ENCODE measurements at places on chromosomes 6 and 20.

GRCh38 chr6:33008944-33009861 lies at the start of gene HLA-DOA:
HLA-DOA (minus strand) TSS chr6:33009591.
- no peak for DNase-seq

- no peak for DNase-seq
These were observed 4.2 kb downstream of the GABRR2 start for GRCh38 chr6:89310929-89311328.

DNA sequence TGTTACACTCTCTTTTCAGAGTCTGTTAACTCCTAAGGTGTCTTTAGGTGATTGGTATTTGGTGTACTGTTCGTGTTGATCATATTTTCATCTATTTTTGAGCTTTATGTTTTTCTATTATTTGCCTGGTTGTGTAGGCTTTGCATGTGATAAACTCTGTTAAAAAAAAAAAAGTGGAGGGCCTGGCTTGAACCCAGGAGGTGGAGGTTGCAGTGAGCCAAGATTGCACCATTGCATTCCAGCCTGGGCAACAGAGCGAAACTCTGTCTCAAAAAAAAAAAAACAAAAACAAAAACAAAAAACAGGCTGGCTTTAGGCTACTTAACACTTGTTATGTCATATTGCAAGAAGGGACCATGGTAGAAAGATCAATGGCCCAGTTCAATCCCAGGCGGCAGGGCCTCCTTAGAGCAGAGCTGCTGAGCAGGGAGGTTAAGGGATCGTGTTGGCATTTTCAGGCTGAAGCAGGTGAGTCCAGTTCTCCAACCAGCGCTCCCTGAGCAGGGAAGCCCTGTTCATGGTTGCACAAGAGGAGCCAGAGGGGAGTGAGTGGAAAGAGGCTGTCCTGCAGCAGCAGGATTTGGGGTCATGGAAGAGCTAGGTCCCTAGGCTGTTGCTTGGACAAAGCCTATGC lies 8.5 kb downstream of the PYGB start:
- DNase-seq = no peak

DNA sequence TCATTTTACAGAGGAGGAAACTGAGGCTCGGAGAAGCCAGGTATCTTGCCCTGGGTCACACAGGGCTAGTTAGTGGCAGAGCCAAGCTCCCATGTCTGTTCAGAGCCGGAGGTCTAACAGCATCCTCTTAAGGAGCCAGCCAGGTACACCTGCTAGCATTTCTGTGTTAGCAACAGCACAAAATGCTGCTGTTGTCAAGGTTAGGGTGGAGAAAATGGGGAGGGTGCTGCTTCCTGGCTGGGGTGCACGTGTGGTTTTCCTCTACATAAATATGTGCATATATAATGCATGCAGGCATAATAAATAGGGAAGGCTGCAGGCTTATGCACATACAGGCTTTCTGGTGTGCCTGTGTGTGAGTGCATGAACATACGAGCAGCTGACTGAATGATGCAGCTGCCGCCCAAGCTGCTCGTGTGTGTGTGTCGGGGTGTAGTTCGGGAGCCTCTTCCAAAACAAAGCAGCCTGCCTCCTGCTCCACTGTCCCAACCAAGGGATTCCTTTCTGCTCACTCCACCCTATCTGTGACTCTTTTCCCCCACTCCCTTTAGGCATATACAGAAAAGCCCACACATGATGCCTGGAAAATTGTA lies 86.6 kb downstream of the CD40 start:
- no peak for DNase-seq

- DNase-seq = no peak
These were observed 112.1 kb downstream of the ASXL1 start for GRCh38 chr20:32470025-32470861.

DNA sequence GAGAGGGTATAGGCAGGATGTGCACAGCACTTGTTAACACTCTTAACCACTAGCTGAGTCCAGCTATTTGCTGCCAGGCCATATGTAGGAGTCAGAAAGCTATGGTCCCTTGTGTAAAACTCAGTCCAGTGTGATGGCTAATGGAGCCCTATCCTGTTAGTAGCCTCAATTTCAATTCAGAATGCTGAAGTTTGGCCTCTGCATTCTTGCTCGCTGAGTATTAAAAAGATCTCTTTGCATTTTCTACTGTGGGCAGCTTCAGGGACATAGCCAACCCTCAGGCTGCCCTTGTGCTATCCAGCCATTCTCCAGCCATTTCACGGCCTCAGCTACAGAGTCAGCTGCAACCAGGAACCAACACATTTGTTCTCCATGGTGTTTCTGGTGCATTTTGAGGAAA lies 92.5 kb downstream of the SPTLC3 start:
- DNase-seq = no peak

DNA sequence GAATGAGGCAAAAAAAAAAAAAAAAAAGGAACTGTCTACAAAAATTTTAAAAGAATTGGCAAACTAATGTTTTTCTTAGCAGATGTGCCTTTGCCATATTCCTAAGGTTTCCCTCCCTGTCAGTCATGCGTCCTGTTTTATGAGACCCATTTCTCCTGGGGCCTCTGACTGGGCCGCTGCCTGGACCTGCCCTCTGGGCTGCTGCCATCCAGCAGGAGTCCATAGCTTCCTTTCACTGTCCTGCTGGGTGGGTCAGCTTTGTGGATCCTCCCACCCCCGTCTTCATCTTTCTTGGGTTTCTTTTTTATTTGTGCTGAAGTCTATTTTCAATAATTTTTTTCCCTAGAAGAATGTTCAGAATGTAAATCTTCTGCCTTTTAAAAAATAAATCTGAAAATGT lies 110.8 kb upstream of the SCP2D1 start:
- no peak for DNase-seq

DNA sequence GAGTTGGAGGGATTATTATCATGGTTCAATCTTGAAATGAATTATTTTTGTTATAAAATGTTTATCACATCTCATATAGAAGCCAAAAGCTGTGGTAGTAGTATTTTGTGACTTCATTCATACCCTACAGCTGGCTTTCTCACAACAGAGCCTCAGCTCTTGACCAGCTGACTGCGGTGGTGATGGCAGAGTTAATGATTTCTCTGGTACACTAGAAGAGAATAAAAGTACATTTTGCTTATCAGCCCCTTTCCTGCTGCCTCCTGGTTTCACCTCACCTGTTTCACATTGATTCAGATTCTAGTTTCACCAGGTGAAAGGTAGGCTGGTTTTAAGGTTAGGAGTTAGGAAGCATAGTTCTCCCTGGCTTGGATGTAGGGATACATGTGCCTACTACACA lies 55.7 kb downstream of the AFG1L start:
- DNase-seq = no peak

GRCh38 chr6:34671801-34672656 lies 24.5 kb downstream of the ILRUN start:
- peak; percentile 94 for DNase-seq

GRCh38 chr6:42304053-42304712 lies 86.5 kb upstream of the MRPS10 start:
- DNase-seq = no peak

DNA sequence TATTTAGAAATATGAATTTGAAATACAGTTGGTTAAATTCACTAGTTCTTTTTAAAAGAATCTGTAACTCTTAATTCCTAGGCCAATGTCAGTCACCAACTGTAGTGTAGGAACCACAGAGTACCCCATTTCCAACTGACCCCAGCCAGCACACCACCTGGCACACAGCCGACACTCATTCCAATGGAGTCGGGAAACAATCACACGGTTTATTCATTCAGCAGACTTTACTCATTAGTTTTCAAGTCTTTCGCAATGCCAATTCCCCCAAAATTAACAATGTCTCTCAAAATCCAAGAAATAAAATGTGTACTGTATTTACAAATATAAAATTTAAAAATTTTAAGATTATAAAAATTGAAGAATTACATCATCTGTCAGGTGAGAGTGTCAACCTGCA lies 13.5 kb downstream of the ARG1 start:
- no peak for DNase-seq

DNA sequence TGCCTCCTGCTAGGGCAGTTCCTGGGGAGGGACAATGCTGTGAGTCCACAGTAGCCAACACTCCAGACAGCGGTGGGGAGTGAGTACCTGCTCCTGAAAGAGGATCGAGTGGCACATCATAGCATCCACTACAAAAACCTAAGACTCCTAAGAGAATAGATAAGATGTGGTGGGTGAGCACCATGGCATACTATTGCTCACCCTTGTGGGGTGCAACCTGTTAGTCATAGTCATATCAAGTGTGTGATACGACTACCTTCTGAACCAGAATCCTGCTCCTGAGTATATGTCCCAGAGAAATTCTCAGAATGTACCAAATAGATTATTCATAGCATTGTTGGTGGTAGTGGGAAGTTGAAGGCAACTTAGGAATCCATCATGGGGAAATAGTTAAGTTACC lies 62.7 kb upstream of the GLP1R start:
- DNase-seq = no peak

DNA sequence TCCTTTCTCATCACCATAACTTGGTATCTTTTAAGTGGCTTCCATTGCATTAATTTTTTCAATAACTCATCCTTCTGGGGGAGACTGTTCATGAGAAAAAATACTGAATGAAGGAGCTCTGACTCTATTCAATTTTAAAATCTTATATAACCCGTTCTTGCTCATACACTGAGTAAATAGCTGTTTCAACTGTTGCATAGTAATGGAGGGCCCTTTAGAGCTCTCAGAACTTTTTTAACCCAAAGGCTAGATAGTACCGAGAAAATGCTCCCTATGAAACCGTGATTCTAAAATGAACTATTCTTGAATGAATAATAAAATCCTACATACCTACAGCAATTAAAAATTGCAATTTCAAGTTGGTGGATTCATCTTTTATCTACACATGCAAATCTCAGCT lies 5.3 kb downstream of the SLC2A12 start:
- no peak for DNase-seq

- no peak for DNase-seq
These were observed 233.7 kb upstream of the ZFP64 start for GRCh38 chr20:52425253-52425652.

DNA sequence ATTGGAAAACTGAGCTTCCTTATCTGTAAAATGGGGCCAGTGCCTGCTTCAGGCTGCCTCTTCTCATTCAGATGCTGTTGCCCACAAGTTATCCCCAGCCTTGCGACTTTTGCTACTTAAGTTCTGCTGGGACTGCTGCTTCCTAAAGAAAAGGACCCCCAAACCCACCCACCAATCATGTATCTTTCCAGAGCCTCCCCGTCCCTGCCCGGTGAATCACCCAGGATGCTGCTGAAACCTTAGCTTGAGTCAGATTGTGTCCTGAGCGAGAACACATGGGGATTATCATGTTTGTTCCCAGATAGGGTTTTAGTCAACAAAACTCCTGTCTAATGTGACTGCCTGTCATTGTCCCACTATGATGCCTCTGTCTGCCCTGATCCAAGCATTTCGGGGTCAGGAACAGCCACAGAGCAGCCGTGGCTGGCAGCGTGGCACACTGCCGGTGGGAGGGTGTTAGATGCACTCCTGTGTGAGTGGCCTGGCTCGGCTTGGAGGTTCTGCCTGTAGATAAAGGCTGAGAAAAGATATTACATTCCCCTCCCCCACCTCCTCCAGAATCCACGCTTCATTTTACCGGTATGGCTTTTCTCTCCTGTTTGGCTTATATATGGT lies 79.9 kb downstream of the TOX2 start:
- no peak for DNase-seq

DNA sequence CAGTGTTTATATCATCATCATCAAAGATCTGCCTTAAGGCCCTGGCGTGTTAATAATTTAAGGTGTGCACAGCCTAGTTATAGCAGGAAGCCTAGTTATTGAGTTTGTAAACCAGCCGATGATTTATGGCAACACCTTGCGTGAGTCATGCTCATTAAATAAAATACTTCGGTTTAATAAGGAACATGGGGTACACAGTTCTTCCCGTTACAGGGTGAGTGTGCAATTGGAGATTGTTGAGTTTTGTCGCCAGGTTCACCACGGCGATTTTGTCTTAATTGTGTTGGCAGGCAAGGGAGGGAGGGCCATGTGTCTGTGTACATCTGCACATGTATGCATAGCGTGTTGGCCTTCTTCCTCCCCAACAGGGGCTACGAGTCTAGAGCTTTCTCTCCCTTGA lies 104.0 kb downstream of the TFAP2A start:
- DNase-seq = no peak

DNA sequence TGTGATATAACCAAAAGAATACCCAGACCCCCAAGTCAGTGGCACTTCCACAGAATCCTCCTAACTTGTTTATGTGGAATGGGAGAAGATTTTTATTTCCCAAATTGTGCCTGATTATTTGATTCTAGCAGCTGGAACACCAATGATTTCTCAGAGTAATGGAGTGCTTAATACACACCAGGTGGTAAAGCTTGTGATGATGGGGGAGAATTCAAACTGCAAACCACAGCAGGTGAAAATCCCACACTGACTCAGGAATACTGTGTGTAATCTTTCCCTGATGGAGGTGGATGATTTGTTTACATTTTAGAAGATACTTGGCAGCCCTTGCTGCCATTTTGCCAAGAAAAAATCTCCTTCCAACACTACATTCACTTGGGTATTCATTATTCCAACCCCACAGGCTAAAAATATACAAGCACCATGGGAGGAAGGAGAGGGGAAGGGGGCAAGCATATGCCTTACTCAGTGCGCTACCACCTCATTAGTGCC lies 212.7 kb upstream of the PLN start:
- DNase-seq = no peak

GRCh38 chr20:801678-802077 lies 31.8 kb upstream of the FAM110A start:
- no peak for DNase-seq

- no peak for DNase-seq
These were observed 255.0 kb upstream of the ZFP64 start for GRCh38 chr20:52446421-52447224.

GRCh38 chr20:23078351-23079015 lies 7.6 kb downstream of the CD93 start:
- no peak for DNase-seq

DNA sequence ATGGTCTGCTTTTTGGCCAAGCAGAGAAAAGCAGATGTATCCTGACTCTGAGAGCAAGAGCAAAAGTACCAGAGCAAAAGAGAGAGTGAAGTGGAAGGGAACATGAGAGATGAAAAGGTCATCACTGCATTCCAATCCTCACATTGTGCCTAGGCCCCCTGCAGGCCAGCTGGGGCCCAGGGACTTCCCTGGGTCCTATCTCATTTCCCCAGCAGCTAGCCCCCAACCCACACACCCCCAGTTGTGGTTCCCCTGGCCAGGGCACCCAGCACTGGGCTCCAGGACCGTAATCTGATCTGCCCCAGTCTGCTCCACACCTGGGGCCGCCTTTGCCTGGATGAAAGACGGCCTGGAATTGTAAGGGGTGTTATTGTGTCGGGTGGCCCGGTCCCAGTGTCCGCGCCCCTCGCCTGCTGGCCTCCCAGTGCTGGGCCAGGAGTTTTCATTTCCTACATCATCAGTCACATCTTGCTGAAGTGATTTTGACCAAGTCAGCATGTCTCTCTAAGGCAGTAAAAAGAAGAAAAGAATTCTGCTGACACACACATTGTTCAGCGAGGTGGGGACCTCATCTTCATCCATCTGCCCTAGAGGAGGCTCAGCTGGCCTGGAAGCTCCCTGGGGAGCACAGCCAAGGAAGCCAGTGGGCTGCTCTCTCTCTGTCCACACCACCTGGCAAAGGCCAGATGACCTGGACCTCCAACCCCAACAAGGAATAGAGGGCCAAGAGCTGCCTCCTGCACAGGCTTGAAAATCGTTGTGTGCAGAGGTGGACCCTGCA lies 4.0 kb upstream of the BMP7 start:
- no peak for DNase-seq
